ENCODE measurements at places on chromosomes 12 and 14.
A peak's percentile ranks its signal among the peaks of the same experiment; 100 is the strongest.

GRCh38 chr14:30883508-30884294 lies 9.3 kb downstream of the COCH start:
- DNase-seq, result no peak

GRCh38 chr12:63845726-63846125 lies 1.2 kb downstream of the SRGAP1 start:
- peak; percentile 16 for DNase-seq

- no peak for DNase-seq
Observed at GRCh38 chr12:52434081-52434733, at the start of gene KRT75. Gene KRT75 (minus strand): TSS chr12:52434371. CDS start chr12:52434304, 67 bp downstream.

GRCh38 chr12:46983959-46984841 lies 95.2 kb upstream of the PCED1B start:
- DNase-seq, result peak; percentile 47

GRCh38 chr12:125208942-125209341 lies 143.7 kb downstream of the AACS start:
- DNase-seq, result no peak

DNA sequence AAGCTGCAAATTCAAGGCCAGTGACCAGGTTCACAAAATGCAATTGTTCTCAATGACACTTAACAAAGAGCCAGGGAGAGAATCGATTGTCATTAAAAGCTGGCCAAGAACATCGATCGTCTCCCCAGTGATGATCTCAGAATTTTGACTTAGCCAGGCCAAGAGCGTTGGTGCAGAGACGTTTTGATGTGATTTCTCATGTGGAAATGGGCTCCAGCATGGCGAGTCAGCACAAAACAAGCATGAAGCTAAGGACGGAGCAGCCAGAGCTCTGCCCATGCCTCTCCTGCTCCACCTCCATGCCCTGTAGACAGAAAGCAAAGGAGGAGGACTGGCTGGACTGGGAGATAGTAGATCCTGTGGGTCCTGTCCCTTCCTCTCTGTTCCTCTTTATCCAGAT lies 270.8 kb downstream of the FOXN3 start:
- DNase-seq, result no peak

GRCh38 chr14:94145902-94146527 lies 16.6 kb upstream of the IFI27L2 start:
- peak; percentile 91 for DNase-seq

GRCh38 chr14:21476523-21476924 lies 235 bp downstream of the RAB2B start:
- no peak for DNase-seq

- DNase-seq, result no peak
Observed at GRCh38 chr14:56659378-56659777, 79.8 kb downstream of the TMEM260 start.

DNA sequence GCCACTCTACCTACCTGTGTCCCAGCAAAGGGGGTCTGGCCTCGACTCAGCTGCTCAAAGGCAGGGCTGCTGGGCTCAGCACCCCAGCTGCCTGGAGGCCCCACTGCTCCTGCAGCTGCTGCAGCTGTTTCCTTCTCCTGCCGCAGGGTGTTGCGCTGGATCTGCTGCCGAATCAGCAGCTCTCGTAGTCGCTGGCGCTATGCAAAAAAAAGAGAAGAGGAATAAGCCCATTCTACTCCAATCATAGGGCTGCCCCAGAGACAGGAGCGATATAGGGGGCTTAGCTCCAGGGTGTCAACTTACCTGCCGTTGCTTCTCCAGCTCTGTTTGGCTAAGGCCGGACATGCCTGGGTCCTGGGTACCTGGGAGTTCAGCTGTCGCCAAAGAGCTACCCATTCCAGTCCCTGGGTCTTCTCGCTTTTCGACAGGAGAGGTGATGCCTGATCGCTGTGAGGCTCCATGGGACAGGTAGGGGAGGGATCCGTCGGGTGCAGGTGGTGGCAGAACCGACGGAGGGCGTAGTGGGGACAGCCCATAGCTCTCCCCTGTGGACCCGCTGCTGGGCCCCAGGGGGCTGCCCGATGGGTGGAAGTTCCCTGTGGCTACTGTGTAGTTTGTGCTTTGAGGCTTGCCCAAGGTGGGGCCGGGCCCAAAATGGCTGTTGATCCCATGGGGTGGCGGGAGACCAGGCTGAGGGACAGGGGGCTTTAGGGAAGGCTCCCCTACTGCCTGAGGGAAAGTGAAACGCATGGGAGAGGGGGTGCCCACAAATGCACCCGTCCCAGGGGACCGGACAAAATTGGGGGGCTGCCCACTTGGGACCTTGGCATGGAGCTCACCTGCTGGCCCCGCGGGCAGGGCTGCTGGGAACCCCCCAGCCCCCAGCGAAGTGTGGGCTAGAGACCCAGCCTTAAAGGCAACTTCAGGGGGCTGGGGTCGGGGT lies 20.9 kb downstream of the KMT2D start:
- DNase-seq, result no peak

DNA sequence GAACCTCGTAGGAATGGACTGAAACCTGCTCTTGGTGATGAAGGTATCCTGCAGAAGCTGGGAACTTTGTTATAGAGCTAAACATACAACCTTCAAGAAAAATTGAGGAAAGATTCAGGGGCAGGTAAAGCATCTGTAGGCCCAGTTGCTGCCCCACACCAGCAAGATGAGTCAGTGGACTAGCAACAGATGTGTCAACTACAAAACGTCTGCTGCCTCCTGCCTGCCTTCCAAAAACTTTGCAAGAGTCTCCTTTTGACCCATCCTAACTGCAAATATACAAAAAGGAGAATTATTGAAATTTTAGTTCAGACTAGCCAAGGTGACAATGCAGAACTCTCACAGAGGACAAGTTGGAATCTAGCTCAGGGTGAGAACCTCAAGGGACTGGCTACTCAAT lies 60.9 kb upstream of the TMTC1 start:
- DNase-seq, result no peak

DNA sequence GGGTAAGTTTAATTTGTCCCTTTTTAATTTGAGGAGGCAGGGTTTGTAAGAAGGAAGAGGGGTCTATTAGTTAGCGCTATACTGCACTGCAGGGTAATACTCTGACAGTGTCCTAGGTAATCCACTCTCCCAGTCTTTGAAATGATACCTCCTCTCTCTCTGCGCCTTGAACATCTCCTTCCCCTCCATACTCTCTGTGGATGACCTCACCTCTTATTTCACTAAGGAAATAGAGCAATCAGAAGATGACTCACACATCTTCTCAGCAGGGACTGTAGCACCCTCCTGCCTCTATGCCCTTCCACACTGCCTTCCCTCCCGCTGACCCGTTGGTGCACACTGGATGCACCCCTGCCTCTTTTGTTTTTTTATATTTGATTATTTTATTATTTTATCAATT lies 94.2 kb downstream of the GRIP1 start:
- DNase-seq, result no peak

DNA sequence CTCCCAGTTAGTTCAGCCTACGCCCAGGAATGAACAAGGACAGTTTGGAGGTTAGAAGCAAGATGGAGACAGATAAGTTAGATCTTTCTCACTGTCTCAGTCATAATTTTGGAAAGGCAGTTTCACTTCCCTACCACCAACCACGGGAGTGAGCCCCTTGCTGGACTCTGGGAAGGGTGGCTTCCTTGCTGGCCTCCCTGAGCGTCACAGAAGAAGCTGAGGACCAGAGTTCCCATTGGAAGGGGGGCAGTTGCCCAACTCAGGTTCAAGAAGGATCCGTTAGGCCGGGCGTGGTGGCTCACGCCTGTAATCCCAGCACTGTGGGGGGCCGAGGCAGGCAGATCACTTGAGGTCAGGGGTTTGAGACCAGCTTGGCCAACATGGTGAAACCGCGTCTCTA lies 106.2 kb upstream of the MAX start:
- no peak for DNase-seq

Data from SHP77 (cell line).